ENCODE measurements at places on chromosomes 12 and 14.

DNA sequence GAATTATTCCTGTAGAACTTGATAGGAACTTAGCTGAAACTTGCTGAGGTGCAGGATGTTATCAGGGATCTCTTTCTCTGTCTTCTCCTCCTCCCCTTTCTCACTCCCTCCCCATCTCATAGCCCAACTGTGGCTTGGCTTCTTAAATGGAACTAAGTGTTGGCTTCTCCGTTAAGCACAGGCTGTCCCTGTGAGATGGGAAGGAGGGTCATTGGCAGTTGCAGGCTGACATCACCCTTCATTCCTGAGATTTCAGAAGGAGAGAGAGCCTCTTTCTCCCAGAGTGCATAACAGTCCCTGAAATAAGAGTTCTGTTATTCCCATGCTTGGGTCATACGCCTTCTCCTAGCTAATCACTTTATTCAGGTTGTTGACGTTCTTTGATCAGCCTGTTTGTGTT lies 162.0 kb downstream of the UNC79 start:
- DNase-seq, result no peak

GRCh38 chr14:105866841-105867321 lies 340.5 kb downstream of the TMEM121 start:
- DNase-seq, result no peak

DNA sequence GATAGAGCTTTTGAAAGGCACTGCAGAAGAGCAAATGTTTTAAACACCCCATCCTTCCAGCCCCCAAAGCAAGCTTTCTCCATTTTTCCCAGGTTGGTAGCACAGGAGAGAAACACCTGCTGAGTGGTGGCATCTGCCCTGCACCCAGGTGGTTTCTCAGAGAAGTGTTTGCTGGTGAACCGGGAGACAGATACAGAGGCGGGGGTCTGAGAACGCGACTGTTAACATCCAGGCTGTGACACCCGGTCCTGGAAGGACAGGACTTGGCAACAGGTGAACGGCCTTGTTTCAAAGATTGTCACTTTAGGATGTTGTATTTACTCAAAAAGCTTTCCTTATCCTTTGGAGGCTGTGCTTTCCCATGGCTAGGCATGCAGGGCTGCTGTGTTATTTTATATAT lies 18.5 kb downstream of the MMAB start:
- no peak for DNase-seq

- peak; percentile 84 for DNase-seq
Observed at GRCh38 chr14:54570631-54571415, 3.9 kb downstream of the SAMD4A start.

GRCh38 chr12:128619263-128619662 lies 204.5 kb downstream of the SLC15A4 start:
- no peak for DNase-seq

- peak; percentile 37 for DNase-seq
Observed at GRCh38 chr12:115000038-115000437, 316.1 kb upstream of the TBX3 start.

DNA sequence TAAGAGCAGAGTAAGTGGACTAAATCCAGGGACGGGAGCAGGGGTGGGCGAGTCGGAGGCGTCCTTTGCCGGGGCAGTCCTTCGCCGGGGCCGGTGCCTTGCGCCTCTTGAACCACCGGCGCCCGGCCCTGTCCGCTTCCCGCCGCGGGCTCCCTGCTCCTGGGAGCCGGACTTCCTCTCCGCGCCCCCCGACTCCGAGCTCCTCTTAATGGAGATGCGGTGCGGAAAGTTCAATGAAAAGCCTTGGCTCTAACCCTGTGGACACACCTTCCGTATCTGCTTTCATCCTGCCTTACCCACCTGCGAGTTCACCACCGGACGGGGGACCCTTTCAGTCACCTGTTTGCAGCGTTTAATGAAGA lies 412 bp downstream of the FGFR1OP2 start:
- no peak for DNase-seq

DNA sequence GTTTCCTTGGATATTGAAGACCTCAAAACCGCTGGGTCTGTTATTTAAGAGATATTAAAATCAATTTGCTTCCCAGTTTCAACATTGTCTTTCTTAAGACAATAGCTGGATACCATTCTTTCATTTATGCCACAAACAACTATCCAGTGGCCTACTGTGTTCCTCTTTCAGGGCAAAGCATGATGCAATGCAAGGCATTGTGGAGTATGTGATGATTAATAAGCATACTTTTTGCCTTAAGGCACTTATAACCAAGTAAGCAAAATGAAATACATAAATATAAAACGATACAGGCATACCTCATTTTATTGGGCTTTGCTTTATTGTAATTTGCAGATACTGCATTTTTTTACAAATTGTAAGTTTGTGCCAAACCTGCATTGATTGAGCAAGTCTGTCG lies 45.5 kb downstream of the SCN8A start:
- peak; percentile 55 for DNase-seq

DNA sequence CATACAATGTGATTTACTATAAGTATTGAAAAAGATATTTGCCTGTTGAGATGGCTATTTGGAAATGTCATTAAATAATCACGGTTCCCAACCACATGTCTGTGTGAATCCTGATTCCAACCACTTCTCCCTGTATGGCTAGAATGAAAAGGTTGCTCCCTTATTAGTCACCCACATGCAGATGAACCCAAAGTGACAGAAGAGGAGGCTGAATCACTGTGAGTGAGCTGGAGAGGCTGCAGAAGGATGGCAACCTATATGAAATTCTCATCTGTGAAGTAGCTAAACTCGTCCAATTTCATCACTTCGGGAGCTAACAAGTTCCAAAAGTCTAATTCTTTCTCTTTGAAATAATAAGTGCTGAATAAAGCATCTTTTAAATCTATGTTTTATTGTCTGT lies 300.5 kb downstream of the PRKD1 start:
- peak; percentile 54 for DNase-seq

- no peak for DNase-seq
Observed at GRCh38 chr12:29731591-29731990, 52.2 kb downstream of the TMTC1 start.

GRCh38 chr14:70027785-70028428 lies 148.7 kb downstream of the SMOC1 start:
- peak; percentile 30 for DNase-seq

GRCh38 chr12:69663726-69664125 lies 35.4 kb downstream of the BEST3 start:
- DNase-seq, result no peak

GRCh38 chr12:44357494-44357893 lies 518.6 kb downstream of the NELL2 start:
- no peak for DNase-seq

GRCh38 chr14:90587252-90587910 lies 190.6 kb downstream of the CALM1 start:
- no peak for DNase-seq

- no peak for DNase-seq
Observed at GRCh38 chr12:111270239-111270638, 98.7 kb downstream of the PHETA1 start.

- no peak for DNase-seq
Observed at GRCh38 chr12:118827606-118828005, 153.7 kb upstream of the SRRM4 start.

DNA sequence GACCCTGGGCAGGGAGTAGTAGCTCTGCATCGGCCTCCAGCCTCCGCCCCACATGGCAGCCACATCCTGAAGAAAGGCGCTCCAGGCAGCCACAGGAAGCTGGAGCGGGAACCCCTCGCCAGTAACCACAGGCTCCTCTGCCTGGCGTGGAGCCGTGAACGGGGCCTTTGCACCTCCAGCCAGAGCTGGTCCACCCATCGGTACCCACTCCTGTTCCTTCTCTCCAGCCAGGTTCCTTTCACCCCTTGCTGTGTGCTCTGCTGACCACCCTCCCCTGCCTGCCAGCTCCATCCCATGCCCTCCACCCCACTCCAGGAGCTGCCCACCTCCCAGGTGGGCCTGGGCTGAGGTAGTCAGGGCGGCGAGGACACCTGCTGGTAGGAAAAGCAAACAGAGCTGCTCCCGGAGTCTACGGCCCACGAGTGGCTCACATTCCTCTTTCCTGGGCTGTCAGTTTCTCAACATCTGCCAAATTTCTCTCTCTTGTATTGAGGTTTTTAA lies 2.7 kb downstream of the TGFB3 start:
- peak; percentile 60 for DNase-seq

DNA sequence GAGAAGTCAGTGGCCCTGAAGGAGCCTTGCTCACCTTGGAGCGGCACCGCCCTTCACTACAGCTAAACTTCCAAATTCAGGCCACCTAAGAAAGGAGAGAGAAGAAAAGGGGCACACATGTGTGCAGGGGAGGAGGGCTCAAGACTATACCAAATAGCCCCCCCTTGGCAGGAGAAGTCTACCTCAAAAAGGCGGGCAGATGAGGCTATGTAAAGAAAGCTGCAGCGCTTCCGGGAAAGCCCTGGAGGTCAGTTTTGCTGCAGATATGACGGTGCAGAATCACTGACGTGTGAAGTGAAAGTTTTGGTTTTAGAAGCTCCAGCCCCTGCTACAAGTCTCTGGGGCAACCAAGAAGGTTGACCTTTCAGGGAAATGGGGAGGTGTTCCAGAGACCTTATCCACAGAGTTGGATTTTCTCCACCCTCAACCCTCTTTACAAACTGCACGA lies 48.2 kb upstream of the PNMA1 start:
- no peak for DNase-seq

- no peak for DNase-seq
Observed at GRCh38 chr14:26218861-26219260, 379.0 kb downstream of the NOVA1 start.

GRCh38 chr14:55582746-55583145 lies 2.7 kb downstream of the KTN1 start:
- no peak for DNase-seq

GRCh38 chr12:99250091-99250490 lies 397.5 kb upstream of the GARIN6 start:
- no peak for DNase-seq

GRCh38 chr14:69401841-69402240 lies 3.3 kb downstream of the SLC39A9 start:
- no peak for DNase-seq

DNA sequence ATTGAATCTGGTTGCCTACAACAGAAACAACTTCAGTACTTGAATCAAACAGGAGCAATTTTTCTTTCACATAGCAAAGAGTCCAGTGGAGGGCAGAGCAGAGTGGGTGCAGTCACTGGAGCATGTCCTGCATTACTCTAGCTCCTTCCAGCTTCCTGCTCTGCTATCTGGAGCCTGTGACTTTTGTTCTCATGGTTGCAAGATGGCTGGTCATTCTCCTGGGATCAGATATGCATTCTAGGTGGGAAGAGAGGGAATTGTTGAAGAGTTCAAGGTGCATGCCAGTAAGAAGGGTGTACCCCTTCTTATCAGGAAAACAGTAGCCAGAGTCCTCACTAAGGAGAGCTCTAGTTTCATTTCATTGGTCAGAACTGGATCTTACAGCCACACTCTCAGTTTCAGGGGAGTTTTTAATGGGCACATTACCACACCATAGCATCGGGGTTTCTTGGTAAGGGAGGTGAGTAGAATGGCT lies 8.0 kb downstream of the IFT43 start:
- DNase-seq, result no peak
